Activated CD8-positive, alpha-beta memory T cell treated with anti-CD3 and anti-CD28 coated beads, Interleukin-2, amount 10 ng/mL, durations not matched to agents 7 days and 5 days (primary cell): ENCODE measurements at places on chromosomes 11 and 22. TPM values are rescaled to one million over a fixed set of nuclear protein-coding genes. Genes with fewer than 3 reads are reported as not detected.
A peak's percentile ranks its signal among the peaks of the same experiment; 100 is the strongest.

- DNase-seq = no peak
These were observed 8.1 kb downstream of the MOGAT2 start for GRCh38 chr11:75725547-75726320.

DNA sequence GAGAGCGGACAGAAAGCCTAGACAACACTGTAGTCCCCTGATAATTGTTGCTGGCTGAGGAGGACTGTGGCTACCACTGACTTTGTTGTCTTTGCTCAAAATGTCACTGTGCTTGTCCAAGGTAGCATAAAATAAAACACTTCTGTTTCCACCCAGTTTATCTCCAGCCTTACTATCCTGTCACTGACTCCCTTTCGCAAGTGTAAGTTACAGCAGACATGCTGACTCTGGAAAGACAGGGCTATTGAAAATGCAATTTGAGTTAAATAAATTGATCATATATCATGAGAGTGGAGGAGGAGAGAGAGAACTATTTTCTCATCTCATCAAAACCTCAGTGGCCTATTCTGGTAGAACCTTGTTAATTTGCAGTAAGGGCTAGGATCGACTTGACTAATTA is 138.0 kb upstream of the KIRREL3 start:
- DNase-seq = no peak

- DNase-seq = no peak
These were observed 9.1 kb upstream of the TBC1D22A start for GRCh38 chr22:46753360-46753759.

DNA sequence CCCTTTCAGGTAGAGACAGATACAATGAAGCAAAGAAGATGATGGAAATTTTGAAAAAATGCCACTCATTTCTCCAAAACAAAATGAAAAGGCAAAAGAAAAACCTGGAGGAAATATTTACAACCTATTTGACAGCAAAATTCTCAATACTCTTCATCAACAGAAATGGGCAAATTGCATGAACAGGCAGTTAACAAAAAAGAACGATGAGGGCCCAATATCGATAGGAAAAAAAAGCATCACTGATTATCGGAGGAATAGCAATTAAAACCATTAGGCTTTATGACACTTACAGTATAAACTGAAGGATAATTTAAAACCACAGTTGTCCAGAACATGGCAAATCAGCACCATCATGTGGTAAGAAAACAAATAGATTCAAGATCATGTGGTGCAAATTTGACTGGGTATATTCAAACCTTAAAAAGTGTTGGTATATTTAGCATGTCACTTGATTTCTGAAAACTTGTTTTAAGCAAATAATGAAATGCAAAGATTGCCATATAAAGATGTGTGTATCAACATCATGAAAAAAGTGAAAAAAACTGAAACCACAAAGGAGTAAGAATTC is 222.9 kb downstream of the BRD1 start:
- DNase-seq = no peak

- peak; percentile 35 for DNase-seq
These were observed 1.0 kb upstream of the MUC5AC start for GRCh38 chr11:1156506-1157340.

PNPLA3 gene
- not detected for total RNA-seq

ALDH3B1 gene
- total RNA-seq = not detected

MS4A1 gene
- total RNA-seq = not detected

HEPN1 gene
- total RNA-seq = not detected

OR8A1 gene
- total RNA-seq = not detected

SCGB1C1 gene
- not detected for total RNA-seq

MN1 gene
- total RNA-seq = 0.29 TPM

PKNOX2 gene
- not detected for total RNA-seq

RNF121 gene
- total RNA-seq = 30.7 TPM

TIGD3 gene
- total RNA-seq = 1.1 TPM
